Kidney (tissue), 22 donors: ENCODE measurements at places on chromosomes 5 and 9. TPM values are rescaled to one million over a fixed set of nuclear protein-coding genes. Genes with fewer than 3 reads are reported as not detected.

DNA sequence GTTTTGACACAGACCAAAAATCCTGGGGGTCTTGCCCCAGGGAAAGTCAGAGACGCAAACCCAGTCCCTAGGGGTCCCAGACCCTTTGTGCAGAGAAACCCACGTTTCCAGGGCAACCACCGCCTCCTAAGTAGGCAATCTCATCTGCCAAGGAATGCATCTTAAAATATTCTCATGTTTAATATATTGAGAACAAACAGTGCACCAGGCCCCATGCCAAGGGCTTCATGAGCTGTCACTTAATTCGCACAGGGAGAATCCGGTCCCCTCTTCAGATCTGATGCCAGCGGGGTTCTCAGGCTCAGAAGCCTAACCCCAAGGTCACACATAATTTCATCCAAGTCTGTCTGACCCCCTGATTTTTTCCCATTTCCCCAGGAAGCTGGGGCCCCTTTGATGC is 28.8 kb downstream of the CPLX2 start:
- DNase-seq, result no peak

DNA sequence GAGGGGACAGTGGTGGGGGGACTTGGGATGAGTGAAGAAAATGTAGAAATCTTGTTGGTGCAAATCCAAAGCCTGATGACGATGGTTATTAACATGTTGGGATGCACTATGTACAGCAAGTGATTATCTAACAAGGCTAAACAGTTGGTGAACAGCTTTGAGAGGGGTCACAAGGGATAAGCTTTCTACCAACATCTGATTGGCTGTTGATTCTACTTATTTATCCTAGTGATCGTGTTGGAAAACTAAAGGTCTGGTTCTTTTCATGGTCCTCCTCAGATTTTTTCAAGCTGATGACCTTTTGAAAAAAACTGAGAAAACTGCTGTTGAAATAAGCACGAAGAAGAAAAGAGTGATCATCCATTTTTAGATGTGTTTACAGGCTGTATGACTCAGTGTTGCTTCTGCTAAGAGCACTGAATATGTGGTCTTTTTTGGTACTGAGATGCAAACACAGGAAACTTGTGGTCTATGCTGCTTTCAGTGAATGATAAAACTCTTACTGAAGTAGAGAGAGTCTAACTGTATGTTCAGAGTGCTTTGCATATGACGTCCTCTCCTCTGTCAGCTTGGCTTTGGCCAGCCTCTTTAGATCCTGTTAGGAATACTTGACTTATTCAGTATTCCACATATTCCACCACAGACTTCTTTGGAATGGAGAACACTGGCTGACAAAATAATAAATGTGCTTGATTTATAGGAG is 174.8 kb downstream of the SLF1 start:
- no peak for DNase-seq

DNA sequence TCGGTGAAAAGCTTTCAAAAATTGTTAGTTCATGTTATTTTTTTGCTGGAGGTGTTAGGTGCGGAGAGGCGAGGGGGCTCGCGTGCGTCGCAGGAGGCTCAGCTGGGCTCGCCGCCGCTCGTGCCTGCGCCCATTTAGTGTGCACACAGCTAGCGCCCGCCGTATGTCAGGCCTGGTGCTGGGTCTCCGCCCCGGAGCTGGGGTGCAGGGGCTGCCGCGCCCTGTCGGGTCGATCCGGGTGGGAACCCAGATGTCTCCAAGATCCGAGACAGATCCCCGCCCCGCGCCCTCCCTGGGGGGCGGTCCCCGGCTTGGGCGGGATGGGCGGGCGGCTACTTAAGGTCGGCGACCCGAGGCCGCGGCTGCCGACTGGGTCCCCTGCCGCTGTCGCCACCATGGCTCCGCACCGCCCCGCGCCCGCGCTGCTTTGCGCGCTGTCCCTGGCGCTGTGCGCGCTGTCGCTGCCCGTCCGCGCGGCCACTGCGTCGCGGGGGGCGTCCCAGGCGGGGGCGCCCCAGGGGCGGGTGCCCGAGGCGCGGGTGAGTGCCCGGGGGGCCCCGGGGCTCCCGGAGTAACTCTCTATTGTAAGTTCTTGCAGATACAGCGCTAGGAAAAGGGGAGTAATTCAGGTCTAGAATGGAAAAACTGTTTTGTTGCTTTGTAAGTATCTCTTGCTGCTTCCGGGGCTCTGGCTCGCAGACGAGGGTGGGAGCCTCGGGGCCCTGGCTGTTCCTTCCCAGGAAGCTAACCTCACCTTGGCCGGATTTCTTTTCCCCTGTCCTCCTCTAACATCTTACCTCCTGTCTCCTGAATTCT is 31.7 kb downstream of the GSN start:
- peak; percentile 69 for DNase-seq

DNA sequence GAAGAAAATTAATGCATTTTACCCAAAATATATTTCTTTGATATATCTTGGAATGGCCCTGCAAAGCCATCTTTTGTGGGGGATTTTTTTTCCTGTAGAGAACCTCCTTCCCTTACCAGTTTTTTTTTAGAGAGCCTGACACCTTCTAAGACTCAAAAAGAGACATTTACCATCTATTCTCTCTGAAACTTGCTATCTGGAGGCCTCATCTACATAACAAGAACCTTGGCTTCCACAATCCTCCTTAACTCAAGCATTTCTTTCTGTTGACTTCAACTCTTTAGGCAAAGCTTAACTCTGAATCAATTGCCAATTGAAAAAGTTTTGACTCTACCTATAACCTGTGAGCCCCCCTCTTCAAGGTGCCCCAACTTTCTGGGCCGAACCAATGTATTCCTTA is 6.2 kb downstream of the SLC45A2 start:
- no peak for DNase-seq

Gene TRIM14
- 11.3 TPM for polyA plus RNA-seq

- DNase-seq, result no peak
Measured at GRCh38 chr5:83246071-83246470, 168.7 kb downstream of the XRCC4 start.

Gene CIZ1
- 48.1 TPM for polyA plus RNA-seq

Gene ZNF366
- polyA plus RNA-seq, result 0.22 TPM

GRCh38 chr9:129174102-129174723 is 3.8 kb downstream of the IER5L start:
- peak; percentile 95 for DNase-seq

DNA sequence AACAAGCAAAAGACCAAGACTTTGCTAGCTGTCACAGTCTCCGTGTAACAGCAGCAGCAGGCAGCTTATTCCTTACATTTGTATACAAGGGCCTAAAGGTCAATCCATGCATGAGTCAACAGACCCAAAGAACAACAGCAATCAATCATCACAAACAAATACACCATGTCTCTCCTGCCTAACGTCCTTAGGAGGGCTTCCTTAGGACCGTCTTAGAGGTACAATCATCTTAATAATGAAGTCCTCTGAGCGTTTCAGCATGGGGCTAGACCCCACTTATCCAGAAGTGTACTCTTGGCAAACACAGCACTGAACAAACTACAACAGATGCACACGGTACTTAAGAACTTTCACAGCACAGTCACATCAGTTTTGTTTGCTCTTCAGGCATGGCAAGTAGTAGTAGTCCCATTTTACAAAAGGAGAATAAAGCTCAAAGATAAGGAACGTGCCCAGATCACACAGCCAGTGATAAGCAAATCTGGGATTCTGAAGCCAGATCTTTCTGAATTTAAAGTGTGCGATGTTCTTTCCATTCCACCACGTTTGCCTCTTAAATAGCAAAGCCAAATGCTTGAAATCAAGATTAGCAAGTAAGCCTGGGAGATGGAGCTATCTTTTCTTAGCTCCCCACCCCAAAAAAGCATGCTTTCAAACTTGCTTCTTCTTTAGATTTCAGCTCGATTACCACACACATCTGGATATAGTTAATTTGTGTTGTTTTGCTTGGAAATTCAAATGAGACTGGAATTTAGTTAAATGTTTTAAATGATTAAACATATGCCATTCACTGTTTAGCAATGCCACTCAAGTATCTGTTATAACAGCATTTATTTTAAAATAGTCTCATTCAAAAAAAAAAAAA is 24.2 kb downstream of the PSMB7 start:
- no peak for DNase-seq

Gene HAVCR2
- polyA plus RNA-seq, result 17.5 TPM

DNA sequence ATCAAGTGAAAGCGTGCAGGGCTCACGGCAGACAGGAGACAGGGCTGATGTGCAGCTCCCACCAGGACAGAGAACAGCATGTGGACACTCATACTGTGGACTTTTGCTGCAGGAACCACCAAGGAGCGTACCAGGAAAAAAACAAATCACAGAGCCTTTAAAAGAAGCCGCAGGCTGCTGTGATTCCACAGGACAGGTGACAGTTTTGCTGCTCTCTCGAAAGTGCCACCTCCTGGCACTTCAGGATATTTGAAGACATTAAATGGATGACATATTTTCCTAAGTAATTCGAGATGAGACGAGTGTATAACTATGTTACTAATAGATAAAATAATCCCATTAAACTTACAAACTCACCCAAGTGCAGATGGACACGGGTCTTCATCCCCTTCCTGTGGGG is 29.3 kb downstream of the ZDHHC11 start:
- no peak for DNase-seq

Gene GLRA1
- not detected for polyA plus RNA-seq

DNA sequence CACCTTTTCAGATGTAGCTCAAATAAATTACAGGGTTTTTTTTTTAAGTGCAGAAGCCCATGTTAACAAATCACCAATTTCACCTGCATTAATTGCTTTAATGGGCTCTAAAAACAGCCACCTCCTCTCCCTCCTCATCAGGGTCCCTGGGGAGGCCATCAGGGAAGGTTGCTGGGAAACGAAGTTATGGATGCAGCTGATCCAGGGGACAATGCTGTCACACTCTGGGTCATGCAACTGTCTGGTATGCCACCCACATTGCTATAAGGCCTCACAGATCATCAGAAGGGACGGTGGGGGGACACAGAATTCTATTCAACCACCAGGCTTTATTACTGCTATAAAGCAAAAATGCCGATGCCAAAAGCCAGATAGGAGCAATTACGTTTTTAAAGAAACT is 9.3 kb downstream of the WHRN start:
- DNase-seq, result no peak

Gene ANKRD31
- 0.17 TPM for polyA plus RNA-seq

Gene PHYHD1
- 122 TPM for polyA plus RNA-seq

DNA sequence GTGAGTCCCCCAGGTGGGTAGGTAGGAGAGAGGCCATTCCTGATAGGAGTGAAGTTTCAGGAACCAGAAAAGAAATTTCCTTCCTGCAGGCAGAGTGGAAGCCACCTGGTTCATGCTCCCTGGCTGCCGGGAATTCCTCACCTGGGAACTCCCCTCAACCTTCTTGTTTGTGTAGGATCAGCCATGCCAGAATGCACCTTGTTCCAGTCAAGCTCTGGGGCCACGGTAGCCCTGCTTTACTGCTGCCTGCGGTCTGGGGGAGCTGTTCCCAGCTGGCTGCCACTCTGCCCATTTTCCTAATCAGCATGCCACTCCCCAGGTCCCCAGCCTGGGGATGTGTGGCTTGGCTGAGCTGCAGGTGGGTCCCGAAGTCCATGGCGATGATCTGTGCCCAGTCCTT is 18.7 kb upstream of the B4GALT1 start:
- DNase-seq, result no peak

GRCh38 chr5:141800617-141801016 is 77.6 kb downstream of the PCDH1 start:
- DNase-seq, result no peak

DNA sequence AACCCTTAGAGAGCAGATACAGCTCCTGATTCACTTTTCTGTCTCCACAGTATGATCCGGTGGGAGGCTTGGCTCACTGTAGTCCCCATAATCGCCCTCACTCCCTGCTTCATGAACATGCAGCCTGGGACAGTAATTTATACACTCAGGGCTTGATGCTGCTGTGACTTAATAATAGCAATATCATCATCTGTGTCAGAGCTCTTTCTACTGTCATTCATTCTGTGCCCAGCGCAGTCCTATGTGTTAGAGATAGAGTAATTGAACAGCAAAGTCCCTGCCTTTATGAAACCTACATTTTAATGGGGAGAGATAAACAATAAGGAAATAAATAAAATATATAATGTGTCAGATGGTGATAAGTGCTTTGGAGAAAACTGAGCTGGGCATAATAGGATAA is 2.8 kb upstream of the HEMGN start:
- DNase-seq, result no peak

DNA sequence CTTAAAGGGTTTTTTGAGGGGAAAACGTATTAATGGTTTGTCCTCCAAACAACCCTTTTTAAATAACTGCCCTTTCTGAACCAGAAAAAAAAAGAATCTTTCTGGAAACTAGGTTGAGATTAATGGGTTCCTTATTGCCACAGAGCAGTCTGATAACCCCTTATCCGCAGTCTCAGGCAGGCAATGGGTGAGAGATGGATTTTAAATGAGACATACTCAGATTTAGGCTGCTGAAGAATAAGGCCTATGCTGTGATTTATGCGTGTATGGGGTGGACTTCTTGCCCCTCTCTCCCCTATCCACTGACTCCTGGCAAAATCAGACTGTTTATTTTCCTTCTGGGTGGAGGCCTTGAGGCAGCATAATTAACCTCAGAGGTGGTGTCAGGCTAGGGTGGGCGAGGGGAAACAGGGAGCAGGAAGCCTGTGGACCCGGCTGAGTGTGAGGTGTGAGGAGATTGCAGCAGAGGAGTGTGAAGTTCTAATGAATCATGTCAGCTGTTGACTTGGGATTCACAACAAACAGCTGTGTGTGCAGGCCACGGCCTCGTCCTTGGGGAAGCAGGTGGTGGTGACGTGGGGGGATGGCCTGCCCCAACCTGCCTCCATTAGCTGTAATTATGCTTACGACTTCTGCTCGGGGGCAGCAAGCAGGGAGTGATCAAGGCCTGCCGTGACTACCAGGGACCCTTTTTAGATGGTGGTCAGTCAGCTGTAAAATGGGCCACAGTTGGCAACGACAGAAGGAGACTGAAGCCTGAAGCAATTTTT is 196.4 kb downstream of the SEMA6A start:
- peak; percentile 82 for DNase-seq

Gene LCP2
- polyA plus RNA-seq, result 4.6 TPM

GRCh38 chr5:83306572-83307241 is 164.8 kb upstream of the VCAN start:
- no peak for DNase-seq

DNA sequence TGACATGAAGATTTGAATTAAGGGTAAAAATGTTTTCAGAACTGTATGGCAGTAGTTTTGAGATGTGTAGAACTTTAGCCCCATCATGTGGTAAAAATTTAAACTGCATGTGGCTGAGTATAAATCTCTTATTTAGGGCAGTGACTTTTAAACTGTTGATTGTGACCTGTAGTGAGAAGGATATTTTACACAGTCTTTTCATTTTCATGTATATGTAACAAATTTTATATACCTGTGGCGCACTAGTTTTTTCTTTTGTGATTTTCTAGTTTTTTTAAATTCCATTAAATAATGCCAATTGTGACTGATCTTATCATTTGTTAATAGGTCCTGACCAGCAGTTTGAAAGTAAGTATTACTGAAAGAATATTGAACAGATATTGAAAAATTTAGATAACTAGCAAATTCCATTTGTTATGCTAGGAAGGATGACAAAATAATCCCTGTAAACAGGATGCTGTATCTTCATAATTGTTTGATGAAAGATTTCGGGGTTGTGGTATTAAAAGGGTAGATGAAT is 47.2 kb downstream of the GPBP1 start:
- no peak for DNase-seq

GRCh38 chr9:16013826-16014225 is 461.0 kb downstream of the CCDC171 start:
- DNase-seq, result no peak

Gene PCAT7
- 1.5 TPM for polyA plus RNA-seq
